ENCODE measurements at places on chromosomes 6 and 20. TPM values are rescaled to one million over a fixed set of nuclear protein-coding genes. Genes with fewer than 3 reads are reported as not detected.

Gene GATA5
- not detected for total RNA-seq

Gene GABRR1
- total RNA-seq: not detected

Gene SCRT2
- not detected for total RNA-seq

Gene SEMG1
- total RNA-seq: not detected

Gene IL20RA
- total RNA-seq: not detected

Gene SH3BGRL2
- total RNA-seq: not detected

Gene RBPJL
- total RNA-seq: not detected

Gene POPDC3
- not detected for total RNA-seq

Gene TCP11
- not detected for total RNA-seq

Gene PGBD1
- total RNA-seq: 8.2 TPM

Gene IL17A
- total RNA-seq: not detected

Gene PIGU
- total RNA-seq: 13.0 TPM

Gene ADAM33
- total RNA-seq: not detected

Gene LTA
- 128 TPM for total RNA-seq

Gene NUS1
- 10.1 TPM for total RNA-seq

Gene ASIP
- not detected for total RNA-seq

Gene TRIM10
- total RNA-seq: not detected

Gene CRYBG1
- total RNA-seq: 37.2 TPM

Gene MYL9
- not detected for total RNA-seq

Gene RBM12
- 78.5 TPM for total RNA-seq
